Ecto neural progenitor cell (in vitro differentiated cells): ENCODE measurements at places on chromosomes 13 and 19.

GRCh38 chr19:18876865-18877264 is 19.1 kb downstream of the CERS1 start:
- no peak for DNase-seq

GRCh38 chr19:9431475-9431874 is 3.9 kb downstream of the ZNF266 start:
- peak; percentile 52 for DNase-seq

DNA sequence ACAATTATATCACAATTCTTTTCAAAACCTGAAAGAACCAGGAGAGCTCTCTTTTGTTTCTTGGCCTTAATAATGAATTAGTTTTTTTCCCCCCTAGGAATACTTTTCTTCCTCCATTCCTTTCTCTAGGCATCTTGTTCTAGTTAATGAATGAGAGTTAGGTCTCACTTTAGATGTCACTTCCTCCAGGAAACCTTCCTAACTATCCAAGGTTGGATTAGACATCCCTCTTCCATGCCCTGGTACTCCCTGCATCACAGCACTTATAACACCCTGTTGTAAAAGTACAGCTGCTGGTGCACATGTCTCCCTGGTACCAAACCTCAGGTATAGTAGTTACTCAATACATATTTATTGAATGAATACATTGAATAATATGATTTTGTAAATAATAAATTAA is 21.2 kb upstream of the DGKH start:
- no peak for DNase-seq

- DNase-seq: no peak
Observed at GRCh38 chr19:51272183-51272810, 21.4 kb downstream of the SIGLECL1 start.

DNA sequence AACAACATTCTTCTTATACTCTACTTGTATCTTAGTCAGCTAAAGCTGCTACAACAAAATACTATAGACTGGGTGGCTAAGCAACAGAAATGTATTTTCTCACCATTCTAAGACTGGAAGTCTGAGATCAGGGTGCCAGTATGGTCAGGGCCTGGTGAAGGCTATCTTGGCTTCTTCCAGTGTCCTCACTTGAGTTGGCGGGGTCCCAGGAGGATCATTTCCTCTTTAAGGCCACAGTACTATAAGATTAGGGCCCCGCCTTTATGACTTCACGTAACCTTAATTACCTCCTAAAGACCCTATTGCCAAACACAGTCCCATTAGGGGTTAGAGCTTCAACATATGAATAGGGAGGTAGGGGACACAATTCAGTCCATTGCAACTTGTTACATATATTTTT is 30.7 kb upstream of the DOCK9 start:
- DNase-seq: no peak

- no peak for DNase-seq
Observed at GRCh38 chr13:98912846-98913245, 65.0 kb downstream of the DOCK9 start.

GRCh38 chr19:7864690-7865074 is 9.5 kb downstream of the PRR36 start:
- no peak for DNase-seq

- no peak for DNase-seq
Observed at GRCh38 chr19:55440411-55441105, 2.5 kb downstream of the SHISA7 start.

- DNase-seq: no peak
Observed at GRCh38 chr19:6126335-6126974, 9.0 kb upstream of the ACSBG2 start.

- DNase-seq: no peak
Observed at GRCh38 chr19:17673937-17674799, 14.0 kb downstream of the UNC13A start.

- no peak for DNase-seq
Observed at GRCh38 chr13:42524487-42525034, 49.4 kb upstream of the TNFSF11 start.

DNA sequence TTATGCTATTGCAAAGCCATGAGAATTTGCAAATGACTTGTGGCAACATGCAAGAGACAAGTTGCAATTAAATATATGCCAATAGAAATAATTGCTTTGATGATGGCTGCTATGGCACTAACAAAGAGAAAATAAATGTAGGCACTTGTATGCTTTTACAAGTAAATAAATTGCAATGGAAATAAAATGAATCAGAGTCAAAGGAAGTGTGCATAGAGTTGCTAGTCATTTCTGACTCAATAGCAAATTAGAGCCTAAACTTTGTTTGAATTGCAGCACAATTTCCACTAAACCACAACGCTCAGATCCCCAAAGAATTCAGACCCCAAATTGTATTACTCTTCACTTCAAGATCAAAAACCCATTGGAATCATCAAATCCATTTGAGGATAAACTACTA is 792.1 kb upstream of the ARGLU1 start:
- no peak for DNase-seq

DNA sequence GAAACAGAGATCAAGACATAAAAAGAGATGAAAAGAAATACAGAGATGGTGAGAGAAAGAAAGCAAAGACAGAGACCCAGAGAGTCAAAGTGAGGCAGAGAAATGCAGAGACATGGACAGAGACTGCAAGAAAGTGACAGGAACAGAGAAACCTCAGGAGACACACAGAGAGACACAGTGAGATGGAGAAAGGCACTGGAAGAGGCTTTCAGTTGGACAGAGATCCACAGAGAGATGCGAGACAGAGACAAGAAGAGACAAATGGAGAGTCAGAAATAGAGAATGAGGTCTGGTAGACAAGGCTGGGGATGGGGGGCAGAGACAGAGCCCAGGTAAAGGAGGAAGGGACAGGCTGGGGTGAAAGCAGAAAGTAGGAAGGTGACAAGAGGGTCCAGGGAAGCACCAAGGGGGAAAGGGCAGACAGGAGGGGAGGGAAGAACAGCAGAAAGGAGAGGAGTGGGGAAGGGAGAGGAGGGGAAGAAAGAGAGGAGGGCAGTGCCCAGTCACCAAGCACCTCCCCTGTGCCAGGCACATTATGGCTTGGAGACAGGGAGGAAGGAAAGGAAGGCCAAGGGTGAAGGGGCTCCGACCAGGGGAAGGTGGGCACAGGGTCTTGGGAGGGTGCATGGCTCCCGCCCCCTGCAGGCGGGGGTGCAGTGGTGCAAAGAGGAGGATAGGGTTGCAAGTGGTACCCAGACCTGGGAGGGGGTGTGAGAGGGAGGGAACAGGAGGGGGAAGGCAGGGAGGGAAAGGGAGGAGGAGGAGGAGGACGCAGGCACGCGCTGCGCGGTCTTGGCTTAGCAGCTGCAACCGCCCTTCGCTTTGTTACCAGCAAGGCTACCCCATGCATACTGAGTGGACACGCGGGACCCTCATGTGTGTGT is 38.4 kb downstream of the DEDD2 start:
- peak; percentile 65 for DNase-seq

- no peak for DNase-seq
Observed at GRCh38 chr19:1551068-1552040, 16.8 kb downstream of the MEX3D start.

- no peak for DNase-seq
Observed at GRCh38 chr19:15291089-15291488, 41.2 kb downstream of the BRD4 start.

- no peak for DNase-seq
Observed at GRCh38 chr13:93589788-93590187, 363.2 kb downstream of the GPC6 start.

DNA sequence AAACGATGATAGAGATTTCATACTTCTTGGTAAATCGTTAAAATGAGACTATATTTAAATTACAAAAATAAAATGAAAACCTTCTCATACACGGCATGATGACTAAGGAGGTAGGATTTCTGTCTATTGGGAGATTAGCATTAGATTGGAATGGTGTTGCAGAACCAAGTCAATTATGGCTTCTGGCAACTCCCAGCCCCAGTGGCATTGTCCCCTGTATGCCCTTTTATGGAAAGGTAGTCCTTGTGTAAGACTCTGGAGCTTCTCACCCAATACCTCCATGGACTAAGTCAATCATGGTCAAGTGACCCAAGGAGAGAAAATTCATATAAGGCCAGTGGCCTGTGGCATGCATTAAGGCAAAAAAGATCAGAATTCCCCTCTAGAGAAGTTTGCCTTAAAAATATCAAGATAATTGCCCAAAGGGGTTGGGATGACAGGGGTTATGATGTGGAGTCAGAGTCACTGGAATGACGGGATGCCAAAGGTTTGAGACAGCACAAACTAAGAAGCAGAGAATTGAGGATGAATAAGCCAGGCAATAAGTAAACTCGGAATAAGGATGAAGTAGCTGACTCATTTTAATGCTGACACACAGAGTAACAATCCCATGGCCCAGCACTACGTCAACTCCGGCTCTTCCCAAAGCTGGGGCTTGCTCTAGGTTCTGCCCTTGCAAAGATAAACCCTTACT is 57.8 kb upstream of the POSTN start:
- DNase-seq: no peak

- DNase-seq: no peak
Observed at GRCh38 chr19:35959968-35960320, 23.8 kb downstream of the LRFN3 start.

DNA sequence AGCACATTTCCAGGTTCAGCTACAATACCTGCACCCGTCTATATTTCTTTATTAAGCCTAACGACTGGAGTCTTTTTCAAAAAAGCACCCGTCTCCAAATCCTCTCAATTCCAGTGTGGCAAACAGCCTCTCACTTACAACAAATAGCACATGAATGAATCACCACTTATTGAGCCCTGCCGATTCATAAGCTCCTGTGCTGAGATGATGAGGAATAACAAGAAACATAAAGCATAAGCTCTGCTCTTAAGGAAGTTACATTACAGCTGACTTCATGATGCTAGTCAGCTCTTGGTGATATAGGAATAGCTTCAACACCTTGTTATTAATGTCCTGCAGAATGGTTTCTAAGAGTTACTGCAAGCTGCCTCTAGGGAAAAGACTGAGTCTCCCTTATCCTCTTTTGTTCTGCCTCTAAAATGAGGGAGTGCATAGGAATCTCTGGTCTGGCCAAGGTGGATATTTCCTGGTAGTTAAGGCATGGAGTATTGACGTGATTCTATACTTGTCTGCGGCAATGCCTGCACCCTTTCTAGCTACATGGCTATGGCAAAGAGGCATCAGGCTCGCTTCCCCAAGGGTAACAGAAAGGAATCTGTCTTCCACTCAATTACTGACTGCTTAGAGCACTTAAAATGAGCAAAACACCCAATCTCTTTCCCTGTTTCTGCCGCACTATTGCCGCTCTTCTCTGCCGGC is 195.7 kb downstream of the KLF12 start:
- no peak for DNase-seq

GRCh38 chr13:21707586-21707985 is 36.7 kb downstream of the FGF9 start:
- no peak for DNase-seq

DNA sequence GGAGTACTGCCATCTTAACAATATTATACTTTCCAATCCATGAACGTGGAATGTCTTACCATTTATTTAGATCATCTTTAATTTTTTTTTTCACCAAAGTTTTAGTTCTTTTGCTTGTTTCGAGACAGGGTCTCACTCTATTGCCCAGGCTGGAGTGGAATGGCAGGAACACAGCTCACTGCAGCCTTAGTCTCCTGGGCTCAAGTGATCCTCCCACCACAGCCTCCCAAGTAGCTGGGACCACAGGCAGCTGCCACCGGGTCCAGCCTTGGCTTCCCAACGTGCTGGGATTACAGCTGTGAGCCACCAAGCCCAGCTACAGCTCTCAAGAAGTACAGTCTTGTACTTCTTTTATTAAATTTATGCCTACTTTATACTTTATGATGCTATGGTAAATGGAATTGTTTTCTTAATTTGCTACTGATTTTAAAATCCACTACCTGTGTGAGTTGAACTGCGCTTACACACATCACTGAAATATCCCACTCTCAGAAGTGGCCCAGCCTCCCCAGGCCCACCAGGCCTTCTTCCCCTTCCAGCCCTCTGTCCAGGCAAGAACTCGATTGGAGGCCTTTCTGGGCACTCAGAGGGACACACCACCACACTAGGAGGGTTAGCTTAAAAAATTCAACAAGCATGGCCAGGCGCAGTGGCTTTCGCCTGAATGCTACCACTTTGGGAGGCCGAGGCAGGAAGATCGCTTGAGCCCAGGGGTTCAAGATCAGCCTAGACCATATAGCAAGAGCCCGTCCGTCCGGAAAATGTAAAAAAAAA is 1.0 kb upstream of the PGLS start:
- no peak for DNase-seq

DNA sequence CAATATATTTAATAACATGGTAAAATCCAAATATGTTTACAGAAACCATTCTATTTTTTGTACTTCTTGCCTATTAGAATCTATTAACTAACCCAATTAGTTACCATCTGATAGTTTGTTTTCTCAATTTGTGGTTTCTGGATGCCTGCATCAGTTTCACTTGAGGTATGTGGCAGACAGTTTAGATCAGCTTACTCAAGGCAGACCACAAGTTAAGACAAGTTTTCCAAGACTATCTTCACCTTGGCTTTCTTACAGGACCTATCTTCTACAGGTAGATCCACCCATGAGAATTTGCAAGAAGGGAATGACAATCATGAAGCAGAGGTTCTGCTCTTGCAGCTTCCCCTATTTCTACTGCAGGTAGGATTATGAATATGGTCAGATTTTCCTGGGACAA is 458.6 kb downstream of the DACH1 start:
- DNase-seq: no peak

DNA sequence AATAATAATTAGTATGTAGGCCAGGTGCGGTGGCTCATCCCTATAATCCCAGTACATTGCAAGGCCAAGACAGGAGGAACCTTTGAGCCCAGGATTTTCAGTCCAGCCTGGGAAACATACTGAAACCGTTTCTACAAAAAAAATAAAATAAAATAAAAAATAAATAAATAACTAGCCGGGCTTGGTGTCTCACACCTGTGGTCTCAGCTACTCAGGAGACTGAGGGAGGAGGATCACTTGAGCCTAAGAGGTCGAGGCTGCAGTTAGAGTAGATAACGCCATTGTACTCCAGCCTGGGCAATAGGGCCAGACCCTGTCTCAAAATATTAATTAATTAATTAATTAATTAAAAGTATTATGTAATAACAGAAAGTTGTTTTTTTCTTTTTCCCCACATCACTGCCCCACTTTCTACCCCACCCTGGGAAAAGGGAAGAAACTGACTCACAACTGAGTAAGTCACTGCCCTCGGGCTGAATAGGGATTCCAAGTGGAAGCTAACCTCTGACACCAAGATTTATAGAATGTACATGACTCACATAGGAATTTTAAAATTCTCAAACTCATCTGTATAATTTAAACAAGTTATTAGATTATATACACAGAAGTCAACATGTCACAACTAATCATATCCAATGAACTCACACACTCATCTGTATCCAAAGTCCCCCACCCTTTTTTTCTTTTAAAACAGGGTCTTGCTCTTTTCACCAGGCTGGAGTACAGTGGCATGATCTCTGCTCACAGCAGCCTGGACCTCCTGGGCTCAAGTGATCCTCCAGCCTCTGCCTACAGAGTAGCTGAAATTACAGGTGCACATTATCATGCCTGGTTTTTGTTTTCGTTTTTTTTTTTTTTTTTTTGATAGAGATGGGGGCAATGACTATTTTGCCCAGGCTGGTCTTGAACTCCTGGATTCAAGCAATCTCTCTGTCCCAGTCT is 12.5 kb downstream of the ZNF611 start:
- DNase-seq: no peak

GRCh38 chr13:36917311-36917710 is 2.7 kb downstream of the SMAD9 start:
- no peak for DNase-seq
